Activated CD4-positive, alpha-beta T cell treated with anti-CD3 and anti-CD28 coated beads, Interleukin-2, amount 50 U/mL, for 24 hours (primary cell): ENCODE measurements at places on chromosomes 5 and 9.

- no peak for DNase-seq
Observed at GRCh38 chr9:4220346-4220745, 79.5 kb downstream of the GLIS3 start.

DNA sequence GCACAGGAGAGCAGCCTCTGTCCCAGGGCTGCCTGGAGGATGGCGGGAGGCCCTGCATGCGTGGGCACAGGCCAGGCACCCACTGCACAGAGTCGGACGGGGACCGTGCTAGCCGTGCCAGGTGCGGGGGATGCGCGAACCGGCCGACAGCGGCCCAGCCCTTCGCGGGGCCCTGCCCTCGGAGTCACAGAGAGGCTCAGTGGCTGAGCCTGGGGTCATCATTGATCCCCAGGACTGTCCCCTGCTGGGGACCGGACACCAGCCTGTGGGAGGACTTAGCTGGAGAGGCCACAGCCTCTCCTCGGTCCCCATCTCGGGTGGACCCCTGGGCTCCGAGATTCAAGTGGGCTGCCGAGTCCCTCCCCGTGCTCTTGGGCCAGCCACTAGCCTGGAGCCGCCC is 19.1 kb upstream of the LAMC3 start:
- no peak for DNase-seq

DNA sequence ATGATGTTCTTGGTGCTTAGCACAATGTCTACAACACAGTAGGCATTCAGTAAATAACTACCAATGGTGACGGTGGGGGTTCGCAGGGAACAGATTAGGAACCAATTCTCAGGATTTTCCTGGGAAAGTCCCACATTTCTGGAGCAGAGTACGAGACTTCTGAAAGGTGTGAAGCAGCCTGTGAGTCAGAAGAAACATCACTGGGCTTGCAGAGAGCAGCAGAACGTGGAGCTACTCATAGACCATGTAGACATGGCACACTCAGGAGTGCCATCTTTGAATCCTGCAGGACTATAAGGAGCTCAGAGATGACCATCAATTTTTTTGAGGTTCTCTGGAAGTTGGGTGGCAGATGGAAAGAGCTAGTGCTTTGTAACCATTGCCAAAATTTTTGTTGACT is 106.6 kb upstream of the ANKRD55 start:
- no peak for DNase-seq

DNA sequence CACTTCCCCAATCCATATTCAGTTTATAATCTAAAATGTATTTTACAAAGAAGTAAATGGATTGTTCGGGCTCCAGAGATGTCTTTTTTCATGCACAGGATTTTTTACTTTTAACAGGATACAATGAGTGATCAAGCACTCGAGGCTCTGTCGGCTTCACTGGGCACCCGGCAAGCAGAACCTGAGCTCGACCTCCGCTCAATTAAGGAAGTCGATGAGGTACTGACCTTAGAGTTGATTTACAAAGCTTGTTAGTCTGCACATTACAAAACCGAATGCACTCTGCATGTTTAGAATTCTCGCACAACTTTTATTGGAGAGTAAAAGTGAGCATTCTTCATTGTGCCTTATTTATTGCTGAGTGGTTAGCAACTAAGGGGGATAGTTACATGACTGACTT is 65.2 kb downstream of the ERAP1 start:
- no peak for DNase-seq

GRCh38 chr9:130137641-130138081 is 34.5 kb upstream of the NCS1 start:
- no peak for DNase-seq

GRCh38 chr9:123948286-123948685 is 18.4 kb upstream of the DENND1A start:
- no peak for DNase-seq

DNA sequence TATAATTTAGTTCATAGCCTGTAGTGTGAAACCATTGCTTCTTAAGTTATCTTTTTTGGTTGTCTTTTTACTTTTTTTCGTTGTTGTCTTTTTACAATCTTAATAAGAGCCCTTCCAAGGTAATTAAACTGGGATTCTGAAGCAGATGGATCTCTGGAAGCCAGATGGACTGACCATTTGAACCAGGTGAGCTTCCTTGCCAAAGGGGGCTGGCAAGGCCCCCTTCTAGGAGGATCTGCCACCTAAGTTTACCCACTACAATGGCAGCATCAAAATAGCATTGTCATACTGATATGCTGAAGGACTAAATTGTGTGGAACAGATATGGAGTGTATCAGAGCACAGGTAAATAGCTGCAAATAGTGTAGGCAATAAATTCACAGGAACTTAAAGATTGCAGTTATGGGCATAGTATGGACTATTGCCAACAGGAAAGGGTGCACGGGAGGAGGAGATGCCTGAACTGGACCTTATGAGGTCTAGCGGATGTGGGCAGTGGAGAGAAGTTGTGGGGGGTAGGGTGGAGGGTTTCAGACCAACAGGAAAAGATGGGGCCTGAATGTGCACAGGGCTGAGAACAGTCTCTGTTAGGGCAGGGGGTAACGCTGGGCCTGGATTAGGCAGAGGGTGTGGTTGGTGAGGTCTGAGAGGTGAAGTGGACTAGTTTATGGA is 61.5 kb upstream of the CTXN3 start:
- no peak for DNase-seq
